ENCODE measurements at places on chromosomes 12 and 14.

DNA sequence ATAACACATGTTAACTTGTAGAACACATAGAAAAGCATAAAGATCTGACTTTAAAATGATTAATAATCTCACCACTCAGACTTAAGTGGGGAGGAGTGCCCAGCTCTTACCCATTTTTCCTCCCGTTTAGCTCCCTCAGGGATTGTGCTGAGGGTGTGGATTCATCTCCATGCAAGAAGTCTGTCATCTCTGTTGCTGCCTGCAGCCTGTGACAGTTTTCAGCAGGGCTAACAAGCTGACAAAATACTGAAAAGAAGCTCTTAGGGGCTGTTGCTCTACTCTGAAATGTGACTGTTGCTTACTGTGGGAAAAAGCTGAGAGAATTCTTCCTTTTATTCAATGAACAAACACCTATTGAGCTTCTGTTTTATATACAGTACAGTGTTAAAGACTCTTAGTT lies 216.2 kb downstream of the CPNE8 start:
- DNase-seq: no peak

GRCh38 chr14:24351517-24351916 lies 11.7 kb upstream of the RIPK3 start:
- no peak for DNase-seq

DNA sequence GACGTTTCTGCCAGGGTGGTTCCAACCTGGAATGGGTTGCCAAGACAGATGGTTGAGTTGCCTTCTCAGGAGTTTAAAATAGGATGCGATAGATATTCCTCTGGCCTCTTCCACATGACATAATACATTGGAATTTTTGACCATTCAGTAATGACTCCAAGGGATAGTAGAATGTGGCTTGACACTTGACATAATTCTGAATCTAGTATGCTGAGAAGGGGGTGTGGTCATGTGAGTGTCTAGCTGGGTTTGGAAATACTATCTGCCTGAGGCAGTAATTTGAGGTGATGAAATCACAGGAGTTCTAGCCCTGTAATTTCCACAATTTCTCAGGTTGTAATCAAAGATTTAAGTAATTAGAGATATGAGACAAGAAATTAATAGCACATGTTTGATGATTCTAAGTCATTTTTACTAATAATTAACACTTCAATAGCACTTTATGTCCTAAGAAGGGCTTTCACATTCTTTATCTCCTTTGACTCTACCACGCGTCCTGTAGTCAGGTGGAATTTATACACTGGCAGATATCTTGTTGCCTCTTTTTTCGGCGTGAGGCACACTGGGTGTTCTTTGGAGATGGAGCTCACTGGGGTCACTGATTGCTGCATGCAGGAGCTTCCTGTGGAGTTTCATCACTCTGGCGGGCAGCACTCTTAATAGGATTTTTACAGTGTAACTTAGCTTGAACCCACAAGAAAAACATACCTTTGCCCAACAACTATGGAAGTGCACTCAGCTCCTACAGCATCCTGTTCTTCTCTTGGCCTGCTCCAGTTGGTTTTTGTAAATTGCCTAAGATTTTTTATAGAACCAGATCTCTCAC lies 3.2 kb upstream of the AMIGO2 start:
- no peak for DNase-seq

DNA sequence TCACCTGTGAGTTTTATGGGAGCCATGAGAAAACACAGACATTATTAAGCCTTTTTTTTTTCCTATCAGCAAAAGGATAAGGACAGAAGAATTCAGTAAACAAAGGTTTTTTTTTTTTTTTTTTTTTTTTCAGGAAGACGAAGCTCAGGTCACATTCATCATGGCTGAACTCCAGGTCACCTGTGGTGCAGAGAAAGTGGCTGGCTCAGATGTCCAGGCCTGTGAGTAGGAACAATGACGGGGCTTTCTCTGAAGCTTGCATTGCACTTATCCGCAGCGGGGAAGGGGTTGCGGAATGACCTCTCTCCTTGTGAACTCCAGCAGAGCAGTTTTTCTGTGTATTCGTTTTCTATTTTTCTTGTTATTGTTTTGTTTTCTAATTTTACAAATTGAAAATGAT lies 759.6 kb upstream of the TMEM132C start:
- no peak for DNase-seq

- DNase-seq: no peak
Observed at GRCh38 chr12:105272152-105272551, 36.2 kb upstream of the APPL2 start.

DNA sequence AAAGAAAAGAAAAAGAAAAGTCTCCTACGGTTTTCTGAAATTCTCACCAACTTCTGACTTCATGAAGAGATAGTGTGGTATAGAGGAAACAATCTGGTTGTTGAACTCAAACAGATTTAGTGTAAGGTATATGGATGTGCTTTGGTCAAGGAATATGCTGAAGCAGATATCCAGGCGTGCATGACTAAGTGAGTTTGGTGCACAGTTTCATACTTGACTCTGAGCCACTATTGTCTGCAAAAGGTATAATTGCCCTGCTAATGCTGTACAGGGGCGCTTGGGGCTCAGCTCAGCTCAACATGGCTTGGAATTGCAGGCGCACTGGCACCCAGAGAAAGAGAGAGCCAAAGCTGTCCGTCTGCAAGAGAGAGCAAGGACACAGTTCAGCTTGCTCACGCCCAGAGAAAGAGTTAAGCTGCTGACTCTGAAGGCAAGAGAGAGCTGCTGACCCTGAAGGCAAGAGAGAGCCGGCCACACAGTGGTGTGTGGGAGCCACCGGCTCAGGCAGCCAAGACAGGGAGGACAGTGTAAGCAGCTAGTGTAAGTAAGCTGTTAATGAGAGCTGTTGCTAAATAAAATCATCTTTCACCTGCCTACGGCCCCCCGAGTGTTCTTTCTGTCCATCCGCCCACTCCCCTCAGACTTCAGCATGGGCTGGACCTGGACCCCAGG lies 66.4 kb upstream of the SLC38A4 start:
- no peak for DNase-seq
